ENCODE measurements at places on chromosomes 5 and 9.

DNA sequence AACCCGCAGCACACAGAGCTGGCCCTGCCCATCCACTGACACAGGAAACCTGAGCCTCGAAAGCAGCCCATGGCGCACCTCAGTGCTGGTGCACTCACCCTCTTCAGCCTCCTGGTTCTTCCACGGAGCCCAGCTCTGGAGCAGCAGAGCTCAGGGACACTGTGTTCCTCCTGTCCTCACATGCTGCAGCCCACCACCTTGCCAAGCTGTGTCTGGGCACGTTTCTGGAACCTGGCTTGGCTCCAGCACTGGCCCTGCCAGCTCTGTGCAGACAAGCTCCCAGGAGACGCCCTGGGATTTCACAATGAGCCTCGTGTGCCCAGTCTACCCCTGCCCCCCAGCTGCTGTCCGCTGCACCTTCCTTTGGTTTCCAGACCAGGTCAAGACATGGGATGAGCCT, 119.5 kb downstream of the SYK start:
- no peak for DNase-seq

DNA sequence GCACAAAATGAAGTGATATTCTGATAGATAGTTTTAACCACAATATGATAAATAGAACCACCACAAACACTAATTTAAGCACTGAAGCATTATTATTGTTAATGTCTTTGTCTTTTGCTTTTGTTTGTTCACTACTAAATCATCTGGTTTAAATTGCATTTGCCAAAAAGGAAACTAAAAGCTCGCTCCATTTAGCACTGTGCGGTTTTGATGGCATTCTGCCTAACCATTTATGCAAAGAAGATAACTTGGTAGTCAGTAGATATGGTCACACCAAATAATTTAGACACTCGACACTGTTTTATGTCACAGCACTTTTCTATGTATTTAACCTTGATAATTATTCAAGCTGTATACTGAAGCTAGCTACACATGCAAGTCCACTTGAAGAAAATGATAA, 849.8 kb upstream of the CDH6 start:
- DNase-seq: no peak

DNA sequence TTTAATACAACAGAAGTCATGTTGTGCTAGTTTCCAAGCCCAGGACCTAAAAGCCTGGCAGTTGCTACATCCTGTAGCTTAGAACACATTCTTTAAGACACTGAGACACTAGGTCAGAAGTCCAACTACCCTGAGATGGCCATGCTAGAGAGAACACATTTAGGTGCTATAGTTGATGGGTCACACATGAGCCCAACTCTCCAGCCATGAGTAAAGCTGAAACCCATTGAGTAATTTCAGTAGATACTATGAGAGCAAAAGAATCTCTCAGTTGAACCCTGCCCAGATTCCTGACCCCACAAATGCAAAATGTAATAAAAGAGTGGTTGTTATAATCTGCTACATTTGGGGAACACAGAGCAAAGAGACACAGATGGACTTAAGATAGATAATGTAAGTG, 164.4 kb downstream of the SEMA5A start:
- no peak for DNase-seq

GRCh38 chr9:70110194-70111041, 66.8 kb downstream of the MAMDC2 start:
- no peak for DNase-seq

GRCh38 chr5:149063017-149063687, at the start of gene SH3TC2:
Gene SH3TC2 (minus strand): TSS chr5:149063062. CDS start chr5:149063022, 40 bp downstream.
- no peak for DNase-seq

- no peak for DNase-seq
Observed at GRCh38 chr9:120923620-120924328, 2.8 kb downstream of the TRAF1 start.

GRCh38 chr5:35229076-35230037, 930 bp downstream of the PRLR start:
- DNase-seq: no peak

GRCh38 chr9:16924311-16924915, 53.9 kb upstream of the BNC2 start:
- DNase-seq: no peak

DNA sequence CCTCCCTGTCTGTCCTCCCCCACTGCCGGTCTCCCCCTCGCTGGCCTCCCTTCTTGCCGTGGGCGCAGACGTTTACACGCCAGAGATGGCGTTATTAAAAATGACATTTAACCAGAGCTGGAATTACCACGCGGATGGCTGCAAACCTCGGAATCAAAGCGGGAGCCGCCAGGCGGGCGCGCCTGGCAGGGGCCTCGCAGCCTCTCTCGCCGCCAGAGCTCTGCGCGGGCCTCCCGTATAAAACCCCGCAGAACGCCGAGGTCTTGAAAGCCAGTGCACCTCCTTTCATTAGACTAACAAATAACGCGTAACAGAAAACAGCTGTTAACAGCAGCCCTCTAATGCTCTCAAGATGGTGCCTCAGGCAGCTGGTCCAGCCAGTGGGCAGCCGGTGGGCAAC, 10.2 kb downstream of the PRRX2 start:
- DNase-seq: no peak

GRCh38 chr5:107428303-107428813, 242.4 kb downstream of the EFNA5 start:
- DNase-seq: no peak

DNA sequence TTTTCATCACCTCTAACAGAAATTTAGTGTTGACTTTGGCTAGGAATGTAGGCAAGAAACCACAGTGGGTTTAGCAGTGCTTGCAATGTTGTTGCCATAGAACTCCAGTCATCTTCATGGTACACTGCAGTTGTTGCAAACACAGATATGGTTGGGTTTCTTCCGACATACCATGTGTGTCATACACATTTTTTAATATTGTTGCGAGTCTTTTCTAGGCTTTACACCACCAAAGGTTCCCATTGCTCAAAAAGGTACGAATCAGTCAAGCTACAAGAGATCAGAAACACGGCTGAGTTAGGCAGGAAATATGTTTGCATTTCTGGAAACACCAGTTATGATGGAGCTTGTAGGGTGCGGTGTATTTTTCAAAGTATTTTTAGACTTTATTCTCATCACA, 172.4 kb downstream of the SYK start:
- no peak for DNase-seq

- no peak for DNase-seq
Observed at GRCh38 chr9:21657966-21658667, 144.3 kb upstream of the MTAP start.

- DNase-seq: peak; percentile 44
Observed at GRCh38 chr5:157917899-157918809, 59.2 kb upstream of the CLINT1 start.

- no peak for DNase-seq
Observed at GRCh38 chr5:112983363-112983762, 6.8 kb downstream of the DCP2 start.

- DNase-seq: peak; percentile 58
Observed at GRCh38 chr5:132496631-132497487, 6.3 kb upstream of the IRF1 start.

DNA sequence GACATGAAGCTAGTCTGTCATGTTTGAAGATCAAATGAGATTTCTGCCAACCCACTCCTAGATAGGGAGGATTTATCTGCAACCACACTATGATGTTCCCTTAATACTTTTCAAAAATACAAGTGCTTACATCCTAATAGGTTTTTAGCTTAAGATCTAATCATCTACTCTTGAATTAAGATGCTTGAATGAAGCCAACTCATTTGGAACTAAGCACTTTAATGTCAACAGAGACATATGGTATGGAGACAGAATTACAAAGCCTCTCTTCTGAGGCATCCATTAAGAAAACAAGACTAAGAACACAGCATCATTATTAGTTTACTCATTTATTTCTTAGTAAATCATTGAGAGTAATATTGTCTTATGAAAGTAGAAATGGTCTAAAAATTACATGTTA, 139.3 kb upstream of the NFIB start:
- no peak for DNase-seq

GRCh38 chr5:178234750-178235587, 2.4 kb upstream of the PHYKPL start:
- peak; percentile 55 for DNase-seq

- DNase-seq: no peak
Observed at GRCh38 chr5:79070350-79070667, 742 bp downstream of the BHMT2 start.

DNA sequence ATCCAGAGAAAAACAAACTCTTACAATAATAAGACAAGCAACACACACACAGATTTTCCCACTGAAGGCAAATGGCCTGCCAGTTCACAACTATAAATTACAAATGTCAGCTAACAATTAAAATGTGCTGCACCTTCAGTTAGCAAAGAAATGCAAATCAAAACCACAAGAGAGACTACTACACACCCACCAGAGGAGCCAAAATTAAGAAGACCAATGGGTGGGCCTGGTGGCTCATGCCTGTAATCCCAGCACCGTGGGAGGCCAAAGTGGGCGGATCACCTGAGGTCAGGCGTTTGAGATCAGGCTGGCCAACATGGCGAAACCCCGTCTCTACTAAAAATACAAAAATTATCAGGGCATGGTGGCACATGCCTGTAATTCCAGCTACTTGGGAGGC, 15.1 kb upstream of the IPPK start:
- no peak for DNase-seq

GRCh38 chr5:175485631-175486030, 7.3 kb downstream of the SFXN1 start:
- no peak for DNase-seq

GRCh38 chr9:89746385-89747116, 141.7 kb downstream of the GADD45G start:
- DNase-seq: no peak

DNA sequence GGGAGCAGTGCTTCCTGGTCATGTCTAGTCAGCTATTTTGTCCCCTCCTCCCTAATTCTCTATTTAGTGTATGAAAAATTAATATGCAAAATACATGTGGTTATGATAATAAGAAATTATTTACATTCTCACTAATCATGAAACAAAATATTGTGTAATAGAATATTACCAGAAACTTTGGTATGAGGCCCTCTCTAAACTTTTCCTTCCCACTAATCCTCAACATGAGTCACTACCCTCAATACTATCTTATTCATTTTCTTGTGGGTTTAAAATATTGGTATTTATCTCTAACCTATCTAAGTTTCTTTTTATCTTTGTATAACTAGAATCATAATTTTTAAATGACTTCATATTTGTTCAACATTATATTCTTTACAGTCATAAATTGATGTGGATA, 545.9 kb upstream of the PTPRD start:
- no peak for DNase-seq
